ENCODE measurements at places on chromosomes 16 and 17. TPM values are rescaled to one million over a fixed set of nuclear protein-coding genes. Genes with fewer than 3 reads are reported as not detected.

The CLDN7 gene
- total RNA-seq, result 5.6 TPM

The NPIPB9 gene
- total RNA-seq, result not detected

The ITGA2B gene
- 1.4 TPM for total RNA-seq

The TNFRSF13B gene
- total RNA-seq, result not detected

The SLC35B1 gene
- total RNA-seq, result 44.5 TPM

The SP6 gene
- total RNA-seq, result 1.9 TPM

DNA sequence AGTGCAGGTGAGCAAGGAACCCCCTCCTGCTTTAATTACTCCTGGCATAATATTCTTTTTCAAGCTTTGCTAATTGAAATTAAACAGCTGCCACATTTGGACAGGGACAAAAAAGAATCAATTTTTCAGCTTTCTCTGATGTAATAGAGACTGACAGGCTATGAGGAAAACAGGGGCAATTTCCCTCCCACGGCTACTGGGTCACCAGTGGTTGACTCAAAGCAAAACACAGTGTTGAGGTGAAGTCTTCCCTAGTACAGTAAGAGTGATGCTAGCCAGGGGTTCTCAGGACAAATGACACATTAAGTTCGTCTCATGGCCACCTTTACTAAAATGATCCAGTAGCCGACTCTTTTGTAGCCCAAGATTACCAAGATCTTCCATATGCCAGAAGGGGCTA is 38.6 kb upstream of the PMFBP1 start:
- DNase-seq, result no peak

DNA sequence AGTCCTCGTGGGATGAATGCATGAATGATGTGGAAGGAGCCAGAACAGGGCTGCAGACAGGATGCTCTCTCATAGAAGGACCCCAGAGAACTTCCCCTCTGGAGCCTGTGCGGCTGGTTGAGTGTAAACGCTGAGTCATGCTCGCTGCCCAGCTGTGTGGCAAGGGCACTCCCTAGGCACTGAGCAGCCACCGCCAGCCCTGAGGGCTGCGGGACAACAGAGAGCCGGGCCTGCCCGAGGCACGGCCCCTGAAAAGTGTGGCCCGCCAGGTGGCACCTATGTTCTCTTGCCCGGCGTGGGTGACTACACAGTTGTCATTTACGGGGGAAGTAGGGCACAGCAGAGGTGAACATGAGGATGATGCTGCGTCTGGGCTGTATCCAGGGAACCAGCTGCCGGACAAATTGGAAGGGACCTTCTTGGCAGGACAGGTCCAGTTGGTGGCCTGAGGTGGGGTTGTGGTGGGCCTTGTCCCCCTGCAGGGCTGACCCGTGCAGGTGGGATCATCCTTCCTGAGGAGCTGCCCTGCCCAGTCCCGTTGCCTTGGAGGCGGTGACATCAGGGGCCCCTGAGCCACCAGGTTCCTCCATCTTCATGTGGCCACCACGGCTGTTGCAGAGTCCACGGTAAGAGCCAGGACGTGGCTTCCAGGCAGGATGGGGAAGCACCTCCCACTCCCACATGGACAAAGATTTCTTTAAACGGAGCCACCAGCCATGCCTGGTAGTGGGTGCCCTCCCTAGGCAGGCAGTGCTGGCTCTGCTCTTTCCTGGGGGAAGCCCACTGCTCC is 94.8 kb upstream of the CBX4 start:
- DNase-seq, result no peak

DNA sequence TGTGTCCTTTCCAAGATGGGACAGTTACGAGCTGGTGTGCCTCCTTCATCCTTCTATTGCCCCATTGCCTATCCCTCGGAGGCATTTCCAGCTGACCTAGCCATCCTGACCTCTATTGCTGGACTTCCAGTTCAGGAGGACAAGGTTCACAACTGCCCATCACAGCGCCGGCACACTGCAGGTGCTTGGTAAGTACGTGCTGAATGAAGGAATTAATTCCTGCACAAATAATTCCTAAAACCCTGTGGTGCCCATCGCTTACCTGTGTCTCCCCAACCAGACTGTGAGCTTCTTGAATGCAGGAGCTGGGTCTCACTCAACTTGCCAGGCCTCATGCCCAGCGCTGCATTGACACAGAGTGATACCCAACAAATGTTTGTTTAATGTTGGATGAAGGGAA is 13.0 kb downstream of the ALOX15B start:
- DNase-seq, result peak; percentile 55

GRCh38 chr16:11575223-11575589 is 11.5 kb downstream of the LITAF start:
- DNase-seq, result no peak

GRCh38 chr16:87678618-87679017 is 76.3 kb downstream of the JPH3 start:
- no peak for DNase-seq

DNA sequence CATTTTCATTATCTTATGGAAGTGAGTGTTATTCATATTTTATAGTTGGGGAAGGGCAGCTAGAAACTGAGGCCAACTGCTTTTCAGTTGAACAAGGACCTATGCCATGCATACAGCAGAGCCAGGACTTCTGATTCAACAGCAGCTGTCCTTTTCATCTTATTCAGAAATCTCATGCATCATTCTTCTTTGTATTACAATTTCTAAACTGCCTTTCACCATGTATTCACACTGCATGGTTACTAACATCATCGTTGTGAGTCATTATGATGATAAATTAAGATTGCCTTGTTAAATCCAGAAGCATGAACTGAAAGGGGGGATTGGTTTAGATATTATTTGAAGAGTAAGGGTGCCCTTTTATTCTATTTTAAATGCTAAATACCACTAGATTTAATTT is 1470.1 kb upstream of the GOT2 start:
- DNase-seq, result no peak

DNA sequence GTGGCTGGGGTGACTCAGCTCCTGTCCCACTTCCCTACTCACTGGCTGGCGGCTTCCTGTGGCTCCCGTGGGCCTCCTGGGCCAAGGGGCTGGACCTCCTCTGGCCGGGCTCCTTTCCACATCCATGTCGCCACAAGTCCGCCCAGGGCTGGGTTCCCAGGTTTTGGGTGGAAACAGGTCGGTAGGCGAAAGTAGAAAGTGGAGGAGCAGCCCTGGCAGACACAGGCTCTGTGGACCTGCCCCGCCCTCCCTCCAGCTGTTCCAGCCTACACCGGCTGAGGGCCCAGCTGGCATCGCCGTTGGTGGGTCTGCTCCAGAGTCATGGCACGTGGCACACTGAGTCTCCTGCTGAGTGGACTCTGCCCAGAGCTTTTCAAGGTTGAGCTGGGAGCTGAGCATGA is 28.7 kb downstream of the GSE1 start:
- no peak for DNase-seq

DNA sequence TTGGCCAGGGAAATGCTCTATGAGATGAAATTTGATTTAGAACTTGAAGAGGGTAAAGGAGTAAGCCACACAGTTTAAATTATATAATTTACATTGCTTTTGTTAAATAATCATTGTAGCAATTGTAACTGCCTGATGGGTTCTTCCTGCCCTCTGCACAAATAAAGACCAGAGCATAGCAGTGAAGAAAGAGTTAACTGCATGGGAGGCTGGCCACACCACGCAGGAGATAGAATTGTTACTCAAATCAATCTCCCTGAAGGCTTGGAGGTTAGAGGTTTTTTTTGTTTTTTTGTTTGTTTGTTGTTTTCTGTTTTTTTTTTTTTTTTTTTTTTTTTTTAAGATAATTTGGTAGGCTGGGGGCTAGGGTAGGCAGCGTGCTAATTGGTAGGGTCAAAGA is 467.0 kb upstream of the GOT2 start:
- DNase-seq, result no peak

GRCh38 chr16:19227643-19228042 is 57.9 kb upstream of the CLEC19A start:
- DNase-seq, result no peak

- DNase-seq, result peak; percentile 94
Observed at GRCh38 chr17:39623356-39623950, 3.3 kb upstream of the PPP1R1B start.

- peak; percentile 94 for DNase-seq
Observed at GRCh38 chr17:78341559-78342448, 18.1 kb downstream of the SOCS3 start.

DNA sequence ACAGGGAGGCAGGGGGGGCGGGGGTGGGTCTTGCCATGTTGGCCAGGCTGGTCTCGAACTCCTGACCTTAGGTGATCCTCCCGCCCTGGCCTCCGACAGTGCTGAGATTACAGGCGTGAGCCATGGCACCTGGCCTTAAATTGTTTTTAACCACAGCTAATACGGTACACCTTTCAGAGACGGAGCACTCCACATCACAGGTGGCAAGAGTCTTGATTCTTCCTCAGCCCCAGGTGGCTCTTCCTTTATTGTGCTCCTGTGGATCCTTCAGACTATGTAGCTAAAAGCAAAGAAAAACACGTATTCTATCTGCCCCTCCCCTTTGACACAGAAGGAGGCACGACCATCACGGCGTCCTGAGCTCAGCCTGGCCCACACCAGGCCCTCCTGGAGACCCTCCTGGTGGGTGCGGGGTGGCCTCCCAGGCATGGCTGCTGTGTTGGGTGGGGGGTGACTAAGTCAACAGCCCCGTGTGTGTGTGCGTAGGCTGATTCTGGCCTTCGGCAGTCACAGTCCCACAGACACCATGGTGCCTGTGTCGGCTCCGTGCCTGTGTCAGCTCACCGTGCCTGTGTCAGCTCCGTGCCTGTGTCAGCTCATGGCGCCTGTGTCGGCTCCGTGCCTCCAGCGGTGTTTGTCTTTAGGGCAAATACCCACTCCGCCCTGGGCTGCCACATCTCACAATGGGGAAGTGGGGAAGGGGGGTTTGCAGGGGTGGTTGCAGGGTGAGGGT is 10.8 kb upstream of the SECTM1 start:
- no peak for DNase-seq

DNA sequence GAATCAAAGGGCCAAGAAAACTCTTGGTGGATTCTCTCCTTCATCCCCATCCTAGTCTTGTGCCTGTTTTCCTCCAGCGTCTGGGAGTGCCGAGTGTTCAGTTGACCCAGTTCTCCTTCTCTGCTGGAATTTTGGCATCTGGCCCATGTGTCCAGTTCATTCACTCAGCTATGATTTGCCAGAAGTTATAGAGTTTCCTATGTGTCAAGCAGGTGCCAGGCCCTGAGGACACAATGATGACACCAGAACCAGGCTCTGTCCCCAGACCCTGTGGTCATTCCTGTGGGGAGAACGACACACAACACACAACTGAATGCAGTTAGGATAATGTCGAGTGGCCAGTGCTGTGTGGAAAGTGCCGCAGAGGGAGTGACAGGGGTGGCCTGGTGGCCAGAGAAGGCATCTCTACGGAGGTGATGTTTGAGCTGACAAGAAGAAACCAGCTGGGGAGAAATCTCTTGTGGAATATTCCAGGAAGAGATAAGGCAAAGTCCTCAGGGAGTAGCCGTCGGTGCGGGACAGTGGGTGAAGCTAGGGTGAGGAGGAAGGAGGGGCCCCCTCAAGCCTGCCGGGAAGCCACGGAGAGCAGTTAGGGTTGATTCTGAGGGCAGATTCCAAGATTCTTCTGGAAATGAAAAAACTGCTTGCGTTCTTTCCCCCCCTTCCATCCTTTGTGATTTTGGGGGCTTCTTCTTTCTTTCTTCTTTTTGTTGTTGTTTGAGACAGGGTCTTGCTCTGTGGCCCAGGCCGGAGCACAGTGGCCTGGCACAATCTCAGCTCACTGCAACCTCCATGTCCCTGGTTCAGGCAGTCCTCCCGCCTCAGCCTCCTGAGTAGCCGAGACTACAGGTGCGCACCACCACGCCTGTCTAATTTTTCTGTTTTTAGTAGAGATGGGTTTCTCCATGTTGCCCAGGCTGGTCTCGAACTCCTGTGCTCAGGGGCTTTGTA is 35.8 kb upstream of the IL34 start:
- DNase-seq, result no peak

- DNase-seq, result no peak
Observed at GRCh38 chr16:26491101-26491670, 575.5 kb upstream of the C16orf82 start.

GRCh38 chr16:1535391-1536291 is 2.2 kb downstream of the TMEM204 start:
- no peak for DNase-seq

DNA sequence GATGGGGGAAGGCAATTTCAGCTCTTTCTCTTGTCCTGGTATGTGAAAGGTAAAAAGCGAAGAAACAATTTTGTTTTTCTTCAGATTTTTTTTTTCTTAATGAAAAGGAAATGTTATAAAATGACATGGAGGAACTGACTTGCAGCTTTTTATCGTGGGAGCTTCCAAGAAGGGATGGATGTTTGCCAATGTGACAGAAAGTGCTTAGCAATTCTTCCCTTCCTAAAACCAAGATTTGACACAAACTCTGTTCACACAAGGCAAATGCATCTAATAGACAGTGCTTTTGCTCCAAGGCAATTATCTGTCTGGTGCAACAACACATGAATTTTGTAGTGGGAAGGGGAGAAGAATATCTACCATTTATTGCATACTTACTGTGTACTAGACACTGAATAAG is 988.5 kb downstream of the CDH11 start:
- no peak for DNase-seq

DNA sequence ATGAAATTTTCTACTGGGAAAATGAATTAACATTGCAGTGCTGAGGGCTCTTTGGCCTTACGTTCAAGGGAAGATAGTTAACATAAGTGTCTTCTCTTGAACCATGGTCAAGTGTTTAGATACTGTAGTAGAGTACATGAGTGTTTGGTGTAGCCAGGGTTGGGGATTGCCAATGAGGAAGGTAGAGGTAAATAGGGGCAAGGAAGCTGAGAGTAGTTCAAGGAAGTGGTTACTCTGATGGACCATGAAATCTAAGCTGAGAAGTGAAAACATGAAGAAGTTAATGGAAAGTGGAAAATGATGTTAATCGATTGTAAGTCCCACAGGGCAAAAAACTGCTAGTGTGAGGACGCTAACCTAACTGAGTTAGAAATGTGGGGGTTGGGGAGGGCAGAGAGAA is 249.6 kb upstream of the AXIN2 start:
- no peak for DNase-seq

DNA sequence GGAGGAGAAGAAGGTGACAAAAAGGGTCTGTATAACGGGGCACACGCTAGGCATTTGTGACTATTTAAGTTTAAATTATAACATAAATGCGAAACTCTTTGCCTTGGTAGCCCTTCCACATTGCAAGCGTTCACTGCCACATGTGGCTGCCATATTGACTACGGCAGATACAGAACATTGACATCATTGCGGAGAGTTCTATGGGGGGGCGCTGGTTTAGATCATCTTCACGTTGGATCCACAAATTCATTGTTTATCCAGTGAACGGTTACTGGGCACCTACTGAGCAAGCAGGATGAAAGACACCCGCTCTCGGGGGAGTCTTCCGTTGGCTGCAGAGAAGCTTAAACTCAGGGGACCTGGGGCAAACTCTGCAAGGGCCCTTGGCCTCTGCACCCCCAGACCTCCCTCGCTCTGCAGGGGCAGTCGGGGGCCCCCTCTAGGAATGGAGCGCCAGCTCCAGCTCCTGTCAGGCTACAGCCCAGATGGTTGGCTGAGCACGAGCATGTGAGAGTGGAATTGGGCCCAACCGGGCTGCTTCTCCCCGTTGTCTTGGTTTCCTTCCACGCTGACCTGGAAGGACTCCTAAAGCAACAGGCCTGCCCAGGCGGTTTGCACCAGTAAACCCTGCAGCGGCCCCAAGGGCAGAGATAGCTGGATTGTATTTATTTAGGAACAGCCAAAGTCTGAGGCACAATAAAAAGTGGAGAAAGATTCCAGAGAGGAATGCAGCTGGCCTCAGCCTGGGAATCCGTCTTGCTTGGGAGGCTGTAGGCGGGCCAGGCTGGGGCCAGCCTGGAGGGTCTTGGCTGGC is 172.2 kb downstream of the SEC14L1 start:
- no peak for DNase-seq

Data from mesenteric fat pad (tissue), 1 donor.